ENCODE measurements at places on chromosomes 6 and 20.

GRCh38 chr20:63093966-63094766, 87.4 kb upstream of the BHLHE23 start:
- no peak for DNase-seq

DNA sequence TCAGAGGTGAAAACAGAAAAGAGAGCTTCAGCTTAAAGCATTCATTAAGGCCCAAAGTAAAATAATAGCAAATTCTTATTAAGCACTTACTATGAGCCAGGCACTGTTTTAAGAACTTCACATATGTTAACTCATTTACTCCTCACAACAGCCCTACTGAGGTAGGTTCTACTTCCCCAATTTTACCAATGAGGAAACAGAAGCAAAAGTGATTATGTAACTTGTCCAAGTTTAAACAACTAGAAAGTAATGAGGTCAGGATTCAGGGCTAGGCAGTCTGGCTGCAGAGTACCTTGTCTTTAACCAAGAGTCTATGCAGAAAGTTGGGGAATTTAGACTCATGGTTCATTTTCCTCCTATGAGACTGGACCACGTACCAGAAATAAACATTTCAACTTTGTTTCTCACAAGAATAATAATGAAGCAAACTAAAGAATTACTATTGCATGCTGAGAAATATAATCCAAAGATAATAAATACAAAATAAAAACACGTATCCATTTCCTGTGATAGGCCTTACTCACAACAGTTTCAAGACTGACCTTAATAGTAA, 3.8 kb downstream of the COL21A1 start:
- no peak for DNase-seq

DNA sequence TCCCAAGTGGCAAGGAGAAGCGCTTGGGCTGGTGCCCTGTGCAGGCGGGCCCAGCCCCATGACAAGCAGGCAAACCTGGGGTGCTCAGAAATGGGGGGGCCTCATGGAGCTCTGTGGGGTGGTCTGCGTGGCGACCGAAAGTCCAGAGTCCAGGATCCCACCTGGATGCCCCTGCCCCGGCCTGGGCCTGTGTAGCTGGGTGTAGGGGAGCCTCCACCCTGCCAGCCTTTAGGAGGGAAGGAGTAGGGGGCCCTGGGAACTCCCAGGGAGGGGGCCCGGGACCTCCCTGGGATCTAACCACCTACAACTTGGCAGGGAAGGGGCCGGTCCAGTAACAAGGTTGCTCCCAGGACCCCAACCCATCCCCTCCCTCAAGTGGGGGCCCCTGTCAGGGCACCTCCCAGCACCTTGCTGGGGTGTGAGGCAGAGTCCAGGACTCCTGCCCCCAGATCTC, 4.5 kb upstream of the LAMA5 start:
- DNase-seq = no peak

DNA sequence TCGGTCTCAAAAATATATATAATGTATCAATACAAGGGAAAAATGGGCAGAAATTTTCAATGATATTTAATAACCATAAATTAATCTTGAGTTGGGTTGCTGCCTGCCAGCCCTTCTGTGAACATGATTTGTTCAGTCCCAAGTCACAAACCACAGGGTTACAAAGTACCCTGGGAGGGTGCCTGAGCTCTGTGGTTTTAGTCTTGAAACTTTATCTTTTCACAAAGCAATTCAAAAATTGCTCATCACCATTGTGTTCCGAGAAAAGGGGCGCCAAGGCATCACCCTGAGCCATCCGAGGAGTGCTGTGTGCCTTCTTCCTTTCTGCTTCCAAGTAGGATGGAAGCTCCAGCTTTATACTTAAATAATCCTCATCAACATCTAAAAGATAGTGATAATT, 141.6 kb upstream of the AKAP12 start:
- DNase-seq = no peak

- no peak for DNase-seq
These were observed 124.3 kb downstream of the GRM1 start for GRCh38 chr6:146153040-146153758.

DNA sequence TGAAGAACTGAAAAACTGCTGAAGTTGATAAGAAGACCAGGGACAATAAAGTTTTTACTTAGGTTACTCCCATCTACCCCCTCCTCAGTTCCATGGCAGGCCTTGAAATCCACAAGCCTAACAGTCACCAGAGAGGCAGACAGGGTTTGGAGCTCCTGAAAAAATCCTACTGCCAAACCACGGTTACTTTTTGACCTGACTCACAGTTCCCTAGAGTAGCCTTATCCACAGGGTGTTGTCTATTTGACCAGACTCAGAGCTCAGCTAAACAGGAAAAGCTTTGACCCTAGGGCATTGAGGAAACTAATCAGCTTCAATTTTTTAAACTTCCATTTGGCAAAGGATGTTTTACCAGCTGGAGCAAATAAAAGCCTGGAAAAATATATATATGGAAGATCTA, 257.7 kb upstream of the NT5E start:
- DNase-seq = no peak

GRCh38 chr20:42346189-42347170, 728.3 kb upstream of the CHD6 start:
- no peak for DNase-seq

- no peak for DNase-seq
These were observed 120.8 kb downstream of the FYN start for GRCh38 chr6:111752476-111752875.

DNA sequence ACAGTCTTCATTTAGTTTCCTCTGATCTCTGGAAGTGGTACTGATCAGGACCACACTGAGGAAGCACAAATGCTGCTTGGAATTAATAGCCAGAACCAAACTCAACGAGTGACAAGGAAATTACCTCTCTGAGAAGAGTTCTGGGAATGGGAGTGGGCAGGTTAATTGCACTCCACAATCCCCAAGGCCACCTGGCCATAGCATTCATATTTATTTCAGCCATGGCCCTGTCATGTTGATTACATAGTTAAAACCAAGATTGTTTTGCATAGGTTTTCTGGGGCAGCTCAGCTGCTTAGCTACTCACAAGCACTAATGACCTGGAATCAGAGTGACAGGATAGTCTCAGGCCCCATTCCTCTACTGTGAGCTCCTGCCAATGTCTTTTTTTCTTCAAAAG, 230.2 kb upstream of the RIMS1 start:
- DNase-seq = no peak

GRCh38 chr6:165662749-165663376, at the start of gene PDE10A:
Gene PDE10A, minus strand, starts transcription at chr6:165663241. Its CDS starts 430 bp downstream, at chr6:165662811.
- DNase-seq = no peak

- DNase-seq = no peak
These were observed 77.6 kb downstream of the BFSP1 start for GRCh38 chr20:17453592-17453991.

DNA sequence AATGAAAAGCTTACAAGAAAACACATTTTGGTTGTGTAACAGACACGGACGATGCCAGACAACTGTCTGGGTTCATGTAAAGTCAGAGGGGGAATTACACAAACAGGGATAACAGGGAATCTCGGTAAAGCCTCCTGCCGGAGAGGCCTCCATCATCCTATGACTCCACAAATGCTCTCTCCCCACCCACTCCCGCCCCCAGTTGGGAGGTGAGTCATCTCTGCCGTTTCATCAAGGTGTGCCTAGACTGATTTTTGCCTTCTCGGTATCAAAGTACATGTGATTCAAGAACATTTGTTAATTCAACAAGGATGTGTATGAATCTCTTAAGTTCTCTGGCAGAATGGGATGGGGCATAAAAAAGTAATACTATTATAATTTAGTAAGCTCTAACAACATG, 304.9 kb upstream of the PRDM1 start:
- DNase-seq = no peak

GRCh38 chr6:168265394-168265793, 54.2 kb downstream of the DACT2 start:
- no peak for DNase-seq
